ENCODE measurements at places on chromosomes 11 and 22.

DNA sequence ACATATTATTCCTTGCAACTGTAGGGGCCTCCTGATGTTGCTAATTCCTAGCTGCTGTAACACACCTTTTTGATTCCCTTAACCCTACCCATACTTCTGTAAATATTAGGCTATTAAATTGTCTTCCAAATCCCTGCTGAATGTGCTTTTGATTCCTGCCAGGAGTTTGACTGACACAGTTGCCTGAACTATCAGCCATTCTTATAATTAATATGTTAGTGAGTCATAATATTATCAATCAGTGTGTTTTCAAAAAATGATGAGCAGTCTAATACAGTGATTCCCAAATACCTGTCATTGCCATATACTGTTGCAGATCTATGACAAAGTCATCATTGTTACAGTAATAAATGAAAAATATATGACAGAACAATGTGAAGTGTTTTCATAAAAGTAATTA, 15.9 kb upstream of the FANCF start:
- DNase-seq, result no peak

GRCh38 chr11:38809521-38809920, 2211.5 kb upstream of the RAG2 start:
- DNase-seq, result no peak

GRCh38 chr11:74694136-74694930, 36.9 kb downstream of the CHRDL2 start:
- no peak for DNase-seq

DNA sequence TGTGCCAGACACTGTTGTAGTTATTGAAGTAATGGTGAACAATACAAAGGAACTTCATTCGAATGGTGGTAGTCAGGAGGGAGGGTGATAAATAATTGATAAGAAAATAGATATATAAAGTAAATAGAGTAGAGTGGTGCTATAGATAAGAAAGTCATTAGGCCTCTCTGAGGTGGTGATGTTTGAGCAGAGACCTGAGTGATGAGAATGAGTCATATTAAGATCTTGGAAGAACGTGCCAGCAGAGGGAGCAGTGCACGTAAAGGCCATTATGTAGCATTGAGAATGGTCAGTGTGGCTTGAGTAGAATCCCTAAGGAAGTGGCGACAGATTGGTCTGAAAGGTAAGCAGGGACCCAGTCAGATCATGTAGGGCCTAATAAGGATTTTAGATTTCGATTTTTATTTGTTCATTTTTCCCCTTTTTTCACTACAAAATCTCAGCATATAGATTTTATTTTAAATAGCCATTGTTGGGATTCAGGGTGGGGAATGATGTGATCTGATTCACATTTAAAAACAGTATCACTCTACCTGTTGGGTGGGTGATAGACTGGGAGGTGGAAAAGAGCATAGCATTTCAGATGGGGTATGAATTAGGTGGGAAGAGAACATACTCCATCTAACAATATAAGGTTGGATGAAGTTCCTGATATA, 44.7 kb downstream of the CCDC90B start:
- no peak for DNase-seq

- no peak for DNase-seq
Measured at GRCh38 chr11:70397336-70397982, 870 bp upstream of the CTTN start.

GRCh38 chr11:123330471-123330870, 99.6 kb upstream of the GRAMD1B start:
- DNase-seq, result no peak

Measured in T-cell (primary cell).